ENCODE measurements at places on chromosomes 1 and 21.

GRCh38 chr1:51671527-51672325, 54.8 kb downstream of the OSBPL9 start:
- DNase-seq, result no peak

- peak; percentile 33 for DNase-seq
These were observed 630 bp downstream of the MTF2 start for GRCh38 chr1:93079685-93080141.

DNA sequence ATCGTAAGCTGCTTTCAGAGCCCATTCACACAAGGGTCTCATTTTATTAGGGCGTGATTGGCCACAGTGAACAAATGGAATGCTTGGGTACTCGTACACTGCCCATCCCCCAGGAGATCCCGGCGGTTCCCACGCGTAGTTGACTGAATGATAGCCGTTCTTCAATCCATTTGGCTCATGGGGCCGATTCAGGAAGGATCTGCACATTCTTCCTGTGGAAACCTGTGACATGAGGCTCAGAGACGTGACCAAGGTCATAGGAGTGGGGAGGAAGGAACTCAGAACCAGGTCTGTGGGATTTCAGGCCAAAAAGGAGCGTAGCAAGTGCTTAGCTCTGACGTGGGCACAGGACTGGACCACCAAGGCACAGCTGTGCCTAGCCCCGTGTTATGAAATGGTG, 11.7 kb downstream of the ABCG1 start:
- DNase-seq, result no peak

GRCh38 chr1:224198572-224198971, 15.5 kb downstream of the DEGS1 start:
- no peak for DNase-seq

DNA sequence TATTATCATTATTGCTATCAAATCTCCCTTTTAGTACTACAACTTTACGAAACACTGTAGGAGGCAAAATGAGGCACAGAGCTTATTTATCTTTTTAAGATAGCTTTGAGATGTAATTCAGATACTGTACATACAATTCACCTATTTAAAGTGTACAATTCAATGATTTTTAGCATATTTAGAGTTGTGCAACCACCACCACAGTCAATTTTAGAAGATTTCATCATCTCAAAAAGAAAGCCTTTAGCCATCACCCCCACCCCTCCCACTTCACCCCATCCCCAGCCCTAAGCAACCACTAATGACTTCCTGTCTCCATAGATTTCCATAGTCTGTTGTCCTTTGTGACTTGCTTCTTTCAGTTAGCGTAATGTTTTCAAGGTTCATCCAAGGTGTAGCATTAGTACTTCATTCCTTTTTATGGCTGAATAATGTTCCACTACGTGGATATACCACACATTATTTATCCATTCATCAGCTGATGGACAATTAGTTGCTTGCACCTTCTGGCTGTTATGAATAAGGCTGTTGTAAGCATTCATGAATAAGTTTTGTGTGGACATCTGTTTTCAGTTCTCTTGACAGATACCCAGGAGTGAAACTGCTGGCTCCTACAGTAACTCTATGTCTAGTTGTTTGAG, 9.4 kb upstream of the CAPN9 start:
- DNase-seq, result no peak

- no peak for DNase-seq
These were observed 67.6 kb downstream of the RGS13 start for GRCh38 chr1:192703283-192704206.

GRCh38 chr1:115982400-115982799, 6.1 kb downstream of the SLC22A15 start:
- no peak for DNase-seq

DNA sequence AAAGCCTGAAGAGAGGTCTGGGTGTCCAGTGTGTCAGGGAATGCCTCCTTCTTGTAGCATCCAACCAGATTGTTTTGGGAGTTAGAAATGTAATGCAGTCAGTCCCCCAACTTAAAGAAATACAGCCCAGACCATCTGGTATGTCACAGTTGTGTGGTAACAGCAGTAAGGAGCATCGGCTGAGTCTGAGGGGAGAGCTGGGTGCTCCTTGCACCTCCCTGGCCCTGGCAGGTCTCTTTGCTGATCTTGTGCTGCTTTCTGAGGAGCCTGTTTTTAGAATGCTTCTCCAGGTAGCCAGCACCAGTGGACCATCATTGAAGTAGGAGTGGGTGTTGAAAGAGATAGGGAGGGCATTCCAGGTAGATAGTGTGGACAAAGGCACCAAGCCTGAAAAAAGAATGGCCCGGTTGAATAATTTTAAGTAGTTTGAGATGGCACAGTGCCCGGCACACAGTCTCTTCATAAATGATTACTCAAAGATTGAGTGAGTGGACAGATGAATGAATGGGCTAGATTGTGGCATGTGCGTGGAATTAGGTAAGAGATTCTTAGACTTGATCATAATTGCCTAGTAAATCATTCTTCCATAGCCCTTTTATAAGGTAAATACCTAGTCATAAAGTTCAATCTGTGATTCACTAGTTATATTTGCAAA, 46.5 kb downstream of the LAMC1 start:
- DNase-seq, result no peak

DNA sequence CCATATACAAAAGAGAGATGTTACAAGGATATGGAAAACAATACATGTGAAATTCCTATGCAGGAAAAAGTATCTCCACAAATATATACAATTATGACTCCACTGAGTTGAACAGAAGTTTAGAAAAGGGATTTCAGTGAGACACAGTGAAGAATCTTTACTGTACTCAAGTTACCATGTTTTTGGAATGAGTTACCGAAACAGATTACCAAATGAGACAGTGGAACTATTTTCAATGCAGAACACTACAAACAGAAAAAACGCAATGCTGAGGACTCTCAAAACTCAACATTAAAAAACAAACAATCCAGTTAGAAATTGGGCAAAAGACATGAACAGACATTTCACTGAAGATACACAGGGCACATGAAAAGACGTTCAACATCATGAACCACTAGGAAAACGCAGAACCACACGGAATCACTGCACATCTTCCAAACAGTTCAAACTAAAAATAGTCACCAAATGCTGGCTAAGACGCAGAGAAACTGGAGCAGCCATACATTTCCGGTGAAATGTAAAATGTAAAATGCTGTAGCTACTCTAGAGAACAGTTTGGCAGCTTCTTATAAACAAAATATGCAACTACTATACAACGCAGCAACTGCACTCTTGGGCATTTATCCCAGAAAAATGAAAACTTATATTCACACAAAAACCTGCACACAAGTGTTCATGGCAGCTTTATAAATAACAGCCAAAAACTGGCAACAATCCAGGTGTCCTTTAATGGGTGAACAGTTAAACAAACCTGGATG, 118.7 kb downstream of the UBR4 start:
- no peak for DNase-seq

DNA sequence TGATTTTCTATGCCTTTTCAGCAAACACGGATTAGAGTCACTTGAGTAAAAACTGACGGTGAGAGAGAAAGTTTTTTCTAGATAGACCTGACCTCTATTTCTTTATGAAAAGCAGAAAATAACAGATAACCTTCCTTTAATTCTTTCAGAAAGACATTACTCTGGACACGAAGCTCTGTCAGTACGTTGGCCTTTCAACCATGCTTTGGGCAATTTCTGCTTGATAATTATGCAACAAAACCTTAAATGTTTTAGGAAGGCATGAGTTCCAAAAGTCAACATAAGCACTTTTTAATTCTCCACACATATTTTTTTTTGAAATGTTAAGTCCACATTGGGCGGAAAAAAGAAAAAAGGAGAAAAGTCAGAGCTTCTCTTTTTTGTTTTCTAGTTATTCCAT, 137.8 kb downstream of the AKT3 start:
- DNase-seq, result no peak

DNA sequence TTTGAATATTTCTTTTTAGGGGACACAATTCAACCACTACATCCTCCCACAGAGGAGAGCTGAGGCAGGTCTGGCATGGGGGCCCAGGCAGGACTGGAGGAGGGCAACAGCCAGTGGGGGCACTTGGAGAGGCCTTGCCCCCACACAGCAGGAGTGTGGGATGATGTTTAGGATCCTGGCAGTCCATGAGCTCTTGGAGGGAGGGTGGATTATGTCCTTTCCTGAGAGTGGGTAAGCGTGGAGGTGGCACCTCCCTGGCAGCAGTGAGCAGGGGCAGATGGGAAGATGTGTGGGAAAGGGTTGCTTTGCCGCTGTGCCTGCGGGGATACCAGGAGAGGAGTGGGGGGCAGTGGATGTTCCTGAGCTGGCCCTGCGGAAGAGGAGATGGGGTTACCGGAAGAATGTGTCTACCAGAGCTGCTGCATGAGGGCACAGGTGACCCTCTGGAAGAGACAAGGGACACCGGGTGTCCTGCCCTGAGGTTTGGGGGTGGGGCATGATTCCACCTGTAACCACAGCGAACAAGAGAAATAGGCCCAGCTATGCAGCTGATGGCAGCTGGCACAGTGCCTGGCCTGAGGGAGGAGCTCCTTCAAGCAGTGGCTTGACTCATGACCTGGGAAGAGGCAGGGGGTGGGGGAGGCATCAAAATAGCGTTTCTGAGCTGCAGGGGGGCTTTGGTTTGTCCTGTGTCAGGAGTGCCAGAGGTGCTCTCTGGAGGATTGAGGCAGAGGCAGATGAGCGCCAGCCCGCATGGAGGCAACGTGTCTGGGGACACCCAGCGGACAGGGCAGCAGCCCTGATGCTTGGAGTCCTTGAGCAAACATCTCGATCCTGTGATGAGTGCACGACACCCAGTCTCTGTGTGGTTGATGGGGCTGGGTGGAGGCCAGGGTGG, 123.9 kb upstream of the TMPRSS2 start:
- DNase-seq, result no peak

DNA sequence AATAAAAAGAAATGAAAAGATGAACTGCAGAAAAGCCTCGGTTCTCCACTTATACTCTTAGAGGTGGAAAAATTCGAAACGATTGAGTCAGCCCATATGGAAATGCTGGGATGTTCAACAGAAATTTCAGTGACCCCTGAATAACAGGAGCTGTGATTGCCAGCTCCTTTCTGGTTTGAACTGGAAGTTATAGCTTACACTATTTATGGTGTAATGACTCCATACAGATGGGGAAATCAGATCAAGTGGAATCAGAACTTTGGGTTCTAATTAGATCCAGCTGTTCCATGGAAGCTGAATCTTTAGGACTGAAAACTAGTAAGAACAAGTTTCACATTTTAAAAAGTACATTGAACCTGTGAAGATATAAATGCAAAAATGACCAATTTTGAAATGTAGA, 569.3 kb upstream of the ZRANB2 start:
- DNase-seq, result no peak

GRCh38 chr1:115647047-115647446, 5.3 kb downstream of the VANGL1 start:
- no peak for DNase-seq

- DNase-seq, result no peak
These were observed 115.1 kb downstream of the SLC30A10 start for GRCh38 chr1:219813294-219813693.

- no peak for DNase-seq
These were observed 82.1 kb downstream of the CAPZB start for GRCh38 chr1:19403256-19403655.

- DNase-seq, result peak; percentile 38
These were observed 429 bp downstream of the SRRM1 start for GRCh38 chr1:24643363-24644099.

GRCh38 chr1:5753549-5754421, 238.4 kb downstream of the NPHP4 start:
- DNase-seq, result no peak

GRCh38 chr21:32456497-32456918, 44.0 kb downstream of the EVA1C start:
- no peak for DNase-seq

DNA sequence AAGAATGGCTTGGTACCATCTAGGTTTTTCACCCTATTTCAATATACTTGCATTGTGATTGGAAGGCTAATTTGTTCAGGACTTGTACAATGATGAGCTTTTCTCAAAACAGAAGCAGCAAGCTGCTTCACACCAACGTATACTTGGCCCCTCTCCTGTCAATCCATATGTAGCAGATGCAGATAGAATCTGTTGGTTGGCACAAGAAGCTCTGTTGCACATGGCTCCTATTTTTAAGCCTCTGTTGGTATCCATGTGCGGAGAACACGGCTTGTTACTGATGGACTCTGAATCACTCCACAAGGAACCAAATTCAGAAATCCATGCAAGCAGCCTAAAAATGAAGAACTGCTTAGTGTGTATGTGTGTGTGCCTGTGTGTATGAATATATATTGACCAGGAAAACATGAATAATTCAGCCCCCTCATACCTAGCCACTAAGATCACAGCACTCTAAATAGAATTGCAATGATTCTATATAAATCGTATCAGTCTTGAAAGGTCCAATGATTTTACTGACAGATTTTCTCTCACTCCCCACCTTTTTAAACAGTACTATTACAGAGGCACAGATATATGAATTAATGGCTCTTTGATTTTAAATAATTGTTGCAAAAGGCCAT, 258.4 kb upstream of the DPYD start:
- no peak for DNase-seq

GRCh38 chr1:6001992-6002576, 9.9 kb upstream of the NPHP4 start:
- DNase-seq, result no peak

DNA sequence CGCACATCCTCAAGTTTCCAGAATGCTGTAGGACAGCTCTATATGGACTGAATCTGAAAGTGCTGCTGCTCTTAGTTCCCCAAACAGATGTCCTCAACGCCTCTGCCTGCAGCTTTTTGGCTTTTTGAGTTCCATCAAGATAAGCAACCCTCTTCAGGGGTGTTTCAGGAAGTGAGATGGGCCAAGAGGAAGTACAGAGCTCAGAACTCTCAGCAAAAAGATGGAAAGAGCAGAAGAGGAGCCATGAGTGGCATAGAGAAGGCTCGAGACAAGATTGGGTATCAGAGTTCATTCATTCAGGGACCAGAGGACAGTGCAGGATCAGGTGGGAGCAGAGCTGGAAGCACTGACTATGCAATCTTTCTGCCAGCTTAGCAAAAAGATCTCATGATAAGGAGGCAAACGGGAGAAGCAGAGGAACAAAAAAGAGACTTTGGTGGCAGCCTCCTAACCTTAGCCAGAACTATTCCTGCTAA, at the start of the genes ADORA3 and TMIGD3:
Gene ADORA3 (minus strand): TSS at position 49 of the 476 bp plus-strand sequence. CDS start 279 bp downstream, outside the sequence.
Gene TMIGD3 (minus strand): TSS at position 49 of the 476 bp plus-strand sequence. CDS start 279 bp downstream, outside the sequence.
- no peak for DNase-seq

- no peak for DNase-seq
These were observed 18.5 kb downstream of the NCF2 start for GRCh38 chr1:183571678-183572268.

DNA sequence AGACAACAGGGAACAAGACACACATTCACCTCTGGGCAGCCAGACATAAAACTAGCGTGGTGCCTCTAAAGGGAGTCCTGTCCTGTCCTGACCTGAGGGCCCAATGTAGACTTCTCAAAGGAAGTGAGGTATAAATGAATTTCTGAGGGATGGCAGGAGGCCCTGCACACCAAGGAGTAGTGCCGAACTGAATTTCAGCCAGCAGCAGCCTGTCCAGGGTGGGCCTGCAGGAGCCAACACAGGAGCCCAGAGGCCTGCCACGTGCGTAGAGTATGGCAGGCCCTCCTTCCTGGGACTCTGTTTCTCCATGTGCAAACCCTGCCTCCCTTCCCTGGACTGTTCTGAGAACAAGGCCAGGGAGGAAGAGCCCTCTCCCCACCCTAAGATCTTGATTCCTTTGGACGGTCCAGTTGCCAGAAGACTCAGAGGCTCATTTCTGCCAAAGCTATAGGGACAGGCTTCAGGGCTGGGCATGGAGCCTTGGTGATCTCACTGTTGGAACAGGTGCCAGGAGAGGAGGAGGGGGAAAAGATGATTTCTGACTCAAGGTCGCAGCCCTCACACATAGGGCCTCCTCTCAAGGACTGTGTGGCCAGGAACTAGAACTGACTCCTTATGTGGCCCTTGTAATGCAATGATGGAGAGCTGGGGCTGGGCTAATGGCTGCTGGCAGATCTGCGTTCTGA, 1.8 kb upstream of the FABP3 start:
- no peak for DNase-seq

- DNase-seq, result no peak
These were observed 440.9 kb upstream of the ZRANB2 start for GRCh38 chr1:71521655-71522264.
